ENCODE measurements at places on chromosomes 2 and 18.

DNA sequence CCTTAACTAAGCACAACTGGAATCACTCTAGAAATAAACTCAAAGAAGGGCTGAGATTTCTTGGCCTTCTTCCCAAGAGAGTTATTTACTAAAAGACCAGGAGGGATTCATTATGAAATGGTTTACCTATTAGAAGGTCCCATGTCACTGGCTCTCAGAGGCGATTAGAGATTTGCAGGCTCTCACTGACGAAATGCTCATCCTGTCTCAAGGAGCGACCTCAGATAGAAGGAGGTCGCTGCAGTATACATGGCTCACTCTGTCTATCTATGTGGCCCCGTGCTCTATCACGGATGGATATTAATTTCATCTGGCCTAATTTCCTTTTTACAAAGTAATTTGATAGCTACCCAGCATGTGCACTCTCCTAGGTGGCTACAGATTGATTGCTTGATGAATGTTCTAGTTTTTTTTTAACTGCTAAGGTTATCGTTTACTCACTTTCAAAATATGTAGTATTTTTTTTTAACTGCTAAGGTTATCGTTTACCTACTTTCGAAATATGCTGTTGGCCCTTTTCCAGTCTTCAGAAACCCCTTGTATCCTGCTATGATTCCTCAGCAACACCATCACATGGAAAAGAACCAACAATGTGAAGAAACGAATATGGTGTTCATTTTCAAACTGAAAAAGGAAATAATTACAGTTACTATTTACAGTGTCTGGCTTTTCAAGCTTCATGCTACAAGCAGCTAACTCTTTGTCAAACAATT is 9.1 kb downstream of the SMIM21 start:
- DNase-seq: no peak

DNA sequence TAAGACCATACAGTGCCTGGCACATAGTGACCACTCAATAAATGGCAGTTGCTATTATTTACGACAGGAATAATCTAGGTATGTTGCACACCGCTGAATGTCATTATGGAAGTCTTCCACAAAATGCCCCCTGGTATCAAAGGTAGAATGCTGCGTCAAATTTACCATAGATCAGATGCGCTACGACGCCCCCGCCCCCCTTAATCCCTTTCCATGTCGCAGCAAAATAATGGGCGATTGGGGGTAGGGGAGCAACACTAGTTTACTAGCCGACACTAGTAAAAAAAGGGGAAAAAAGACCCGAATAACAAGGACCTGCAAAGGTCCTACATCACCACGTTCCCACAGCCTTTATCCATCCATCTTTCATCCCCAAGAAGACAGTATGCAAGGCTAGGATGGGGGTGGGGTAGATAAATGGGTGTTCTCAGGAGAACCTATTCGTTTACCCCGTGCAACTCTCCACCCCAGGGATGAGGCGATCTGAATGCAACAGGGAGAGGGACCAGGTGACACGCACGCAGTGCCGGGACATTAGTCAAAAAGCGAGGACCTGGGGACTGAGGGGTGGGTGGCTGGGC is 455 bp downstream of the PREPL start:
- no peak for DNase-seq

DNA sequence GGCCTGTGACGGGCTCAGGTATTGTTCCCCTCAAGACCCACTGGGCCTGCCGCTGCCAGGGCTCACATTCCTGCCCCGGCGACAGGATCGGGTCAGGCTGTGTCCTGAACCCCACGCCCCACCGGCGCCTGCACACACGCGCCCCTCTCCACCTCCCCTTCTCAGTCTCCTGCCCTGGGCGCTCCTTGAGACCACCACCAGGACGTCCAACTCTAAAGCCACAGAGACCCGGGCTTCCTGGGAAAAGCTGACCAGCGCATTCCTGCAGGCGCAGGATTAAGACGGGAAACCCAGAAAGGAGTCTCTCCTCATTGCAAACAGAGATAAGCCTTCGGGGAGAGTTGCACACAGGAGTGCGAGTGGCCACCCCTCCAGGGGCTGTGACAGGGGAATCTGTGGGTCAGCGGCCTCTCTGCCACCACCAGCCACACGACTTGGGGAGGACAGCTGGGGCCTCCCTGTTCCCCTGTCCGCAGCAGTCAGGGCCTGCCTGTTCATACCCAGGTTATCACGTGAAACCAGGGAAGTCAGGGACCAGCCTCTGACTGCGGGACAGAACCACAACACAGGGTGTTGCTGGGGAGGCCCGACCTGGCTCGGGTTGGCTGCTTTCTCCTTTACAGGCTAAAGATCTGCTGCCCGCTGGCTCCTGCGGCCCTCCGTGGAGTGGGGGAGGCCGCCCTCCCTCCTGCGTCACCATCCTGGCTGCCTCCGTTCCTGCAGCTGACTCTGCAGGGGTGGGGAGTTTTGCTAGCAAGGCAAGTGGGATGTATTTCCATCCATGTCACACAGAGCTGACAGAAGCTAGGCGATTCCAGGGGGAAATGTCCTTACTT is 88.8 kb downstream of the ZCCHC2 start:
- DNase-seq: no peak

DNA sequence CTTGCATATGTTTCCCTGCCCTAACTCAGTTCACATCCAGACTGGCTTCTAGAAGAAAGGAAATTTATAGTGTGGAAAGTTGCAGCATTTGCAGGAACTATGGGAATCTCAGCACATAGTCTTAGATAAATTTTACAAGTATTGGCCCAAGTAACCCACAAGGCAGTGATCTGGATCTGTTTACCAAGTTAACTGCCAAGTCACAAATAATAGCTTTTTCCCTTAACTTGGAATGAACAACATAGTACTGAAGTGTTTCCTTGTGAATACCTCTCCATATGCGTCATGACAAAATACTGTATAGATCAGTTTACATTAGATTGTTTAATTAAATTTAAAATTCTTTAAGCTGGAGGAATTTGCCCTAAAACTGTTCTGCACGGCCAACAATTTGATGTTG is 255.8 kb upstream of the EPAS1 start:
- no peak for DNase-seq

GRCh38 chr2:112827604-112828185 is 8.9 kb downstream of the IL1B start:
- no peak for DNase-seq

- no peak for DNase-seq
These were observed 19.0 kb upstream of the TMEM247 start for GRCh38 chr2:46460241-46460921.

GRCh38 chr18:24695168-24695567 is 234.7 kb downstream of the HRH4 start:
- no peak for DNase-seq

- DNase-seq: no peak
These were observed 143.5 kb downstream of the TGIF1 start for GRCh38 chr18:3593381-3593903.
